ENCODE measurements at places on chromosomes 1 and 21. TPM values are rescaled to one million over a fixed set of nuclear protein-coding genes. Genes with fewer than 3 reads are reported as not detected.

ZSWIM5 gene
- 0.53 TPM for total RNA-seq

IFNLR1 gene
- not detected for total RNA-seq

ZMYND12 gene
- total RNA-seq = 0.34 TPM

MYOG gene
- total RNA-seq = not detected

DDOST gene
- total RNA-seq = 301 TPM

BRDT gene
- not detected for total RNA-seq

NTMT2 gene
- total RNA-seq = not detected

All from mammary microvascular endothelial cell (primary cell).